Activated CD8-positive, alpha-beta T cell treated with anti-CD3 and anti-CD28 coated beads for 36 hours (primary cell): ENCODE measurements at places on chromosomes 5 and 9. TPM values are rescaled to one million over a fixed set of nuclear protein-coding genes. Genes with fewer than 3 reads are reported as not detected.

Gene GPR150
- total RNA-seq = 0.76 TPM

Gene CCDC192
- total RNA-seq = not detected

Gene CYLC2
- not detected for total RNA-seq

Gene GDNF
- total RNA-seq = not detected

Gene EPB41L4A
- 0.25 TPM for total RNA-seq

Gene ANXA6
- 336 TPM for total RNA-seq

Gene SPINK5
- total RNA-seq = not detected

Gene IFNB1
- total RNA-seq = 0.87 TPM

Gene PCSK5
- 4.7 TPM for total RNA-seq

Gene RAB3C
- total RNA-seq = not detected

Gene DMRT3
- total RNA-seq = not detected

Gene IL9
- not detected for total RNA-seq

Gene PPP3R2
- not detected for total RNA-seq

Gene RLN2
- total RNA-seq = 5.5 TPM

Gene CD14
- 0.41 TPM for total RNA-seq

Gene INSL4
- not detected for total RNA-seq

Gene MEIKIN
- not detected for total RNA-seq

Gene SAXO1
- not detected for total RNA-seq

Gene ENC1
- total RNA-seq = 0.60 TPM

Gene SEC61B
- total RNA-seq = 140 TPM

Gene MEGF9
- 3.0 TPM for total RNA-seq

Gene PCDHGA9
- not detected for total RNA-seq

Gene WNK2
- 1.7 TPM for total RNA-seq

Gene PCDHGA10
- not detected for total RNA-seq

Gene SPATA31D1
- total RNA-seq = not detected

Gene GTF3C5
- 87.6 TPM for total RNA-seq

Gene CER1
- not detected for total RNA-seq

Gene SPRY4
- total RNA-seq = 1.0 TPM

Gene SHISAL2B
- total RNA-seq = not detected

Gene SMAD5
- 12.4 TPM for total RNA-seq

Gene IL5
- total RNA-seq = 1.6 TPM

Gene GCNT4
- total RNA-seq = 2.4 TPM

Gene CCL28
- 12.4 TPM for total RNA-seq

Gene GMCL2
- not detected for total RNA-seq

Gene GGTA1
- not detected for total RNA-seq

Gene CORO2A
- total RNA-seq = 13.4 TPM

Gene TUSC1
- 0.25 TPM for total RNA-seq

Gene CLPTM1L
- total RNA-seq = 51.4 TPM

Gene DOCK2
- total RNA-seq = 181 TPM

Gene GNG10
- total RNA-seq = 17.2 TPM

Gene CCDC171
- 2.1 TPM for total RNA-seq

Gene KIF4B
- not detected for total RNA-seq

Gene PHYHD1
- 1.5 TPM for total RNA-seq

Gene NIM1K
- total RNA-seq = 2.1 TPM

Gene CCL19
- not detected for total RNA-seq

Gene PCDH12
- 0.61 TPM for total RNA-seq

Gene RANBP17
- total RNA-seq = not detected

Gene RFESD
- total RNA-seq = 9.2 TPM

Gene PCYOX1L
- total RNA-seq = 21.2 TPM

Gene FAXDC2
- total RNA-seq = not detected

Gene SHOC1
- total RNA-seq = not detected

Gene ASPN
- not detected for total RNA-seq

Gene DOCK8
- total RNA-seq = 166 TPM
